ENCODE measurements at places on chromosomes 2 and 18.

DNA sequence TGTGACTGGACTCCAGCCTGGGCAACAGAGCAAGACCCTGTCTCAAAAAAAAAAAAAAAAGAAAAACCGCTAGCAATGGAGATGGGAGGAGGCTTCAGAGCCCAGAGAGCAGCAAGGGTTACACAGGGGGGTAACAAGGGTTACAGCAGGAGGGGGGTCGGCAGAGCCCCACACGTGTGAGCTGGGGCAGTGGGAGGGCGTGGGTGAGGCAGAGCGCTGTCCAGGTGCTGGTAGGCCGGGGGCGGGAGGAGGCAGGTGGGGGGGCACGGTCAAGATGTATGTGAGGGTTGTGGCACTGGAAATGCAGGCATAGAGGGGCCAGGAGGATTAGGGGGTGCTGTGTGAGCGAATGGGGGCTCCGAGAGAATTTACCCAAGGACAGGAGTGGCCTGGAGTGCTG, 3.4 kb downstream of the MZT2B start:
- no peak for DNase-seq

DNA sequence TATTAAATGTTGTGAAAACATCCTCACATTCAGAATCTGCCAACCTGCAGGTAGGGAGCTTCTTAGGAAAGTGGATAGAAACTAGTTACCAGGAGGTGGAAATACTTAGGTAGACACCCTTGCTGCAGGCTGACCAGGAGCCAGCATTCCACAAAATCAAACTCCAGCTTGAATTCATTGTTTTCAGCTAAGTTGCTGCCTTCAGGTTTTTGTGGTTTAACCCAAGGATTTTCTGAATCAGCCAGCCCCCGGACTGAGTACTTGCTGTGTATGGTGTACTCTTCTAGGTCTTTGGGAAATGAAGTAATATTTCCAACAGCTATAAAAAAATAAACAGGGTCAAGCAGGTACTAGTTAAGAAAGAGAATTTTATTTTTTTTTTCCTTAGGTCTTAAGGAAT, 192.1 kb upstream of the CHST9 start:
- DNase-seq = no peak

DNA sequence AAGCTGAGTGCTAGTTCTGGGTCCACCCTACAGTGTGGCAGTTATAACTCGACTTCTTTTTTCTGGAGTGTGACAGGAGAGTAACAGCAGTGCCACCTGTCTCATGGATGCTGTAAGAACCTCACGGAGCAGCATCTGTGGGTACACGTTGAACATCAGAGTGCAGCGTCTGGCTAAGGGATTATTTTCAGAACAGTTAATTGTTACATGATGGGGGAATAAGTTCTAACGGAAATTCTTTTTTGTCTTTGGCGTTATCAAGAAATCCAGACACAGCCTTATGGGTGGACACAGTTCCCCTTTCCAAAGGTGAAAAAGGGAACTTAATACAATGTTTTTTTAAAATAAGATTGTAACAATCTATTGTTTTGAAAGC, 28.3 kb upstream of the TOGARAM2 start:
- DNase-seq = no peak

GRCh38 chr2:85611217-85611704, 605 bp downstream of the C2orf68 start:
- no peak for DNase-seq

GRCh38 chr18:31419457-31419932, 28.0 kb upstream of the DSG3 start:
- no peak for DNase-seq
